Activated CD4-positive, alpha-beta T cell treated with anti-CD3 and anti-CD28 coated beads for 24 hours (primary cell): ENCODE measurements at places on chromosomes 12 and 14.

- DNase-seq = no peak
Measured at GRCh38 chr12:29889737-29890136, 106.0 kb upstream of the TMTC1 start.

- no peak for DNase-seq
Measured at GRCh38 chr12:99746538-99746937, 99.0 kb downstream of the GARIN6 start.

GRCh38 chr12:64837427-64837826 lies 13.0 kb downstream of the TBC1D30 start:
- DNase-seq = no peak

DNA sequence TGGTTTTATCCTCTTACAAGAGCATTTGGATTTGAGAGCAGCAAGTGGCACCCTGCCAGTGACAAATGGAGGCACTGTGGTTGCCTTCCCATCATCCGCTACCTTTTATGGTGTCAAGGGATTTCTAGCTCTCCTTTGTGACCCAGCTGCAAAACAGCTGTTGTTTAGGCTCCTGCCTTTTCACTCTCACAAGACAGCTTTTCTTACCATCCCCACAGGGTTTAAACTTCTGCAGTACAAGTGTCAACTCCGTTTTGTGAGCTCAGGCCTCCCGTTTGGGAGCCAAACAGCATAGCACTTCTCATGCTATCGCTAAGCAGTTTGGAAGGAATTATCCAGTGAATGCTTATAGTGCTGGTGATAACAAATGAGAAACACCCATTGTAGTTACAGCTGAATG lies 331.4 kb downstream of the TMTC2 start:
- no peak for DNase-seq

DNA sequence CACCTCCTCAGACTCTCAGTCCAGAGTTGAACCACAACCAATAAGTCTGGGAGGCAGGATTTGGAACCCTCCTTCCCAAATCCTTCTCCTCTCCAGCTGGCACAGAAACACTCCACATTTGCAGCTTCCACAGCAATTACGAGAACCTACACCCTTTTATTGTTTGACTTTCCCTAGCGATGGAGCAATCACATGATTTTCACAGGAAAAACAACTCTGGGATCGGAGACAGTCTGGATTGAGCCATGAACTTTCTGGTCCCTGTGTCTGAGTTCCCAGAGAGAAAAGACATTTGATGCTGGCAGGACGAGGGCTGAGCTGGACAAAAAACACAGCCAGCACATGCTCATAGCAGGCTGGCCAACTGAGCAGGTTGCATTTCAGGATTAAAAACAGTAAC lies 49.0 kb upstream of the STON2 start:
- DNase-seq = no peak

DNA sequence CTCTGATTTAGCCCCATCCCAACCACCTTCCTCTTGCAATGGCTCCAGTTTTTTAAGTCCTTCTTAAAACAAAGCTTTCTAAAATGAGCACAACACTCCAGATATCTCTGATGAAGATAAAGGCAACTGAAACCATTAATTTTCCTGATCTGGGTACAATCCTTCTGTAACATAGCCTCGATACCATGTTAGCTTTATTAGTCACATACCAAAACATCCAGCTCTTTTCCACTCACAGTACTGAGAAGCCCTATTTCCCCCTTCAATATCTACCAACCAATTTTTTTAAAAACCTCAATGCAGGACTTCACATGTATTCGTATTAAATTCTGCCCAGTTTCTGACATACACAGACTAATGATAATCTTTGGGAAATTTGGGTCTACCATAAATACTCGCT lies 105.9 kb downstream of the MED13L start:
- no peak for DNase-seq

GRCh38 chr12:30976206-30976605 lies 49.7 kb downstream of the TSPAN11 start:
- no peak for DNase-seq

- DNase-seq = no peak
Measured at GRCh38 chr14:74299061-74299545, 3.6 kb downstream of the ABCD4 start.

DNA sequence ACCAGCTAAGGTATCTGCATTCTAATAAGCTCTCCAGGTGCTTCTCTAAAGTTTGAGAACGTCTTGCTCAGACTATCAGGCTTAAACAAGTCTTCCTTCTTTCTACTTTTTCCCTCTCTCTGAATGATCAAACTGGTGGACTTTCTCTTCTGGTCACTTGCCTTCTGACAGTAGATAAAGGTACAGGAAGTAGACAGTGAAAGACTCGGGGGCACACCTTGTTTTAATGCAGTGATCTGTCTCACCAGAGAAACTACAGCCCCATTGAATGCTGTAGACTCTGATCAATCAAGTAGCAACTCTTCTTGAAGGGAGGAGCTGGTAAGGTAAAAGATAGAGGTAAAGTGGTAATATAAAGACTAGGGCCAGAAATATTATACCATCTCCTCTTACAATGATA lies 48.1 kb upstream of the ATXN7L3B start:
- DNase-seq = no peak

GRCh38 chr12:67634303-67634761 lies 14.2 kb upstream of the DYRK2 start:
- DNase-seq = no peak

DNA sequence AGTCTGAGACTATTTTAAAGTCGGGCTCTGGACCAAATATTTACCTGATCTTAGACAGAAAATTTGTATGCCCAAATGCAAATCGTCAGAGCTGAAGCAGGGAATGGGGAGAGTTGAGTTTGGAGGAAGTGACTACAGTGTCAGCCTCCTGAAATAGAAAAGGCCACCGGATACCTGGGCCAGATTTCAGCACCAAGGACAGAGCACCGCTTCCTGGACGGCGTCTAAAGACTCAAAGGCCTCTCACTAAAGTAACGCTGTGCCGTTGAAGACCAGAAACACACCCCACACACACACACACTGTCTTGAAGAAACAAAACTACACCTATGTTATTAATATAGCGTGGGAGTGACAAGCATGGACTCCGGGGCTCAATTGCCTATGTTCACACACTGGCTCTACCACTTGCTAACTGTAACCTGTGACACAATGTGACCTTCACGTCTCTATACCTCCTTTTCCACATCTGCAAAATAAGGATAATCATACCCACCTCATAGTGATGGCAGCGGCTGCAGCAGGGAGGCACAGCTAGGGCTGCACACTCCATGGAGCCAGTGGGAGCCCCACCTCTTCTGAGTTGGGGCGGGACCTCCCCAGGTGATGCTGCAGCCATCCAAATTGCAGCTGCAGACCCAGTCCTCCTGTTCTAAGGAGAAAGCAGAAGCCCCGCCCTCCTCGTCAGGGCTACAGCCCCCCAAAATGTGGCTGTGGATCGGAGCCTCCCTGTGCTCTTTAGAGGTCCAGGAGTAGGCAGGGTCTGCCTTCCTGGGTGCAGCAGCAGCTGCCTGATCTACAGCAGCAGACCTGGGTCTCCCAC lies 35.6 kb downstream of the KRT76 start:
- peak; percentile 41 for DNase-seq

DNA sequence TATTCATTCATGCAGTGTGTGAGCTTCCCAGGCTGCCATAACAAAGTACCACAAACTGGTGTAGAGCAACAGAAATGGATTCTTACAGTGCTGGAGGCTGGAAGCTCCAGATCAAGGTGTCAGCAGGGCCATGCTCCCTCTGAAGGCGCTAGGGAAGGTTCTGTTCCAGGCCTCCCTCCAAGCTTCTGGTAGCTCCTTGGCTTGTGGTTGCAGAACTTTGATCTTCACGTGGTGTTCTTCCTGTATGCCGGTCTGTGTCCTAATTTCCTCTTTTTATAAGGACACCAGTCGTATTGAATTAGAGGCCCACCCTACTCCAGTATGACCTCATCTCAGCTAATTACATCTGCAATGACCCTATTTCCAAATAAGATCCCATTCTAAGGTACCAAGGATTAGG lies 3.1 kb downstream of the OTUB2 start:
- DNase-seq = no peak

GRCh38 chr12:113463746-113464451 lies 7.8 kb downstream of the LHX5 start:
- no peak for DNase-seq

DNA sequence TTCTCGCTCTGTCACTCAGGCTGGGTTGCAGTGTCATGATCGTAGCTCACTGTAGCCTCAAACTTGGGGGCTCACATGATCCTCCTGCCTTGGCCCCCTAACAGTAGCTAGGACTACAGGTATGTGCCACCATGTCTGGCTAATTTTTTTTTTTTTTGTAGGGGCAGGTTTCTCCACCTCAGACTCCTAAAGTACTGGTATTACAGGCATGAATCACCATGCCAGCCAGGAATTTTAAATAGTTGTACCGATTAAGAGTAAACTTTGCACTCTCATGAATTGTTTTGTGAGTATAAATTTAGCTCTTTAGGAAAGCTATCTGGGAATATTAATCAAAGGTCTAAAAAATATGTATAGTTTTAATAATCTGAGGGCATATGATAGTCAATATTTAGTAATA lies 25.5 kb downstream of the YEATS4 start:
- DNase-seq = no peak
